ENCODE measurements at places on chromosomes 2 and 18.

GRCh38 chr18:24055009-24055804, 40.7 kb downstream of the TTC39C start:
- DNase-seq = no peak

DNA sequence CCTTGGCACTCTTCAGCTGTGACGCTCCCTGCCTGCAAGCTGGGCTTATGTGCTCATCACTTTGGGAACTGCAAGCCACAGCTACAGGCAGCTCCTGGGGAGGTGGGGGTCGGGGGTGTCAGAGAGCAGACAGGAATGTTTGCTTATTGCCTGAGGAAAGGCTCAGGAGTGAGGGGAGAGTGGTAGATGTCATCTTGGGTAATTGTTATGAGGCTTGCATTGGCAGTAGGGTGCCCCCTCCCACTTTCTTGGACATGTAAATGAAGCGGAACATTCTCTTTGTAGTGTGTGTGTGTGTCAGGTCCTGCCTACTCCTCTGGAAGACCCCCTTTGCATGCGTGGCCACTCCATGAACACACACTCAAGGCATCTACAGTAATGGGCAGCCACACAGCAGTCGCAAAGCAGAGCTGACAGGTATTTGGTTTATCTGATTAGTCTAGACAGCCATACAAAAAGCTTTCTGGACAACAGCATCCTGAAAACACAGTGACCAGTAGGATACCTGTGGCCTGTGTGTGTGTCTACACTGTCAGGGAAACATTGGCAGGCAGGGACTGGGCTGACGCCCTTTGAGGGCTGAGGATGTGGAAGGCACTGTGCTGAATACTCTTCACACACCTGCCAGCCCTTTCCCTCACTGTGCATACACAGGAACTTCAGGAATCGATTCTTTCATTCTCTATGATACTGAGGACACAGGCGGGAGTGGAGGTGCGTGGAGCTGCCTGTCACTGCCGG, 17.1 kb upstream of the MC2R start:
- no peak for DNase-seq

GRCh38 chr2:43225093-43225787, 1.2 kb downstream of the ZFP36L2 start:
- DNase-seq = no peak

DNA sequence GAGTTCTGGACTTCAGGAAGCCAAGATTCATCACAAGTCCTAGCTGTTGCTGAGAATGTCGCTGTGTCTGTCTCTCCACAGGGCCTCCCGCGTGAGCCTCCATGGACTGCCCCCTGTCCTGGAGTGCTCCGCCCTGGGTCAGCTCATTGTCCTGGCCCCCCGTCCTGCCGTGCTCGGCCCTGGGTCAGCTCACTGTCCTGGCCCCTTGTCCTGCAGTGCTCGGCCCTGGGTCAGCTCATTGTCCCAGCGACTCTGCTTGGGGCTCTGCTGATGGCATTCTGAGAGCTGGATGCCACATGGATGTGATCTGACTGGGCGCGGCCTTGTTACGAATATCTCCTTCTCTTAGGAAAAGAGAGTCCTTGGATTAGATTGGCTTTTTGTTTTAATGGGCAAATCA, 78.5 kb downstream of the EIPR1 start:
- DNase-seq = no peak

Data from NCI-H187 (cell line).